Fibroblast of skin of abdomen (primary cell): ENCODE measurements at places on chromosomes 12 and 14.

- DNase-seq: no peak
These were observed 547.3 kb upstream of the NOVA1 start for GRCh38 chr14:27145170-27145569.

GRCh38 chr14:83548061-83548839, 1981.7 kb upstream of the FLRT2 start:
- DNase-seq: peak; percentile 44

GRCh38 chr14:35403114-35403602, 1.4 kb downstream of the NFKBIA start:
- no peak for DNase-seq

GRCh38 chr12:79686171-79686570, 4.6 kb downstream of the PAWR start:
- no peak for DNase-seq

GRCh38 chr12:111444314-111444924, 38.7 kb downstream of the SH2B3 start:
- peak; percentile 40 for DNase-seq

DNA sequence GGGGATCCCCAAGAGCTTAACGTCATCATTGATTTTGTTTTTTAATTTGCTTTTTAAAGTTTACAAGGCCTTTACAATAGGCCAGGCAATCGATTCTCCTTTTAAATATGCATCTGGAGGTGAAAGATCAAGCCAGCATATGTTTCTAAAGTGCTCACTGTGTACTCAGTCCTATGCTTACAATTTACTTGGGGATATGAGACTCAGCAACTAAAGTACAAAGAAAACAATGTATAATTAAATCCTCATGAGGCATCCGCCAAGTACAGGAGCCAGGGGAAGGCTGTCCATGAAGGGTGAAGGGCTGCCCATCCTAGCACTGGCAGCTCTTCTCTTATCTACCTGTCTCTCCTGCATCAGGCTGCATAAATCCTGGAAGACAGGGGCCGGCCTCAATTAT, 11.8 kb downstream of the CCDC92 start:
- no peak for DNase-seq

GRCh38 chr12:47328831-47329545, 249.2 kb upstream of the AMIGO2 start:
- DNase-seq: peak; percentile 61

DNA sequence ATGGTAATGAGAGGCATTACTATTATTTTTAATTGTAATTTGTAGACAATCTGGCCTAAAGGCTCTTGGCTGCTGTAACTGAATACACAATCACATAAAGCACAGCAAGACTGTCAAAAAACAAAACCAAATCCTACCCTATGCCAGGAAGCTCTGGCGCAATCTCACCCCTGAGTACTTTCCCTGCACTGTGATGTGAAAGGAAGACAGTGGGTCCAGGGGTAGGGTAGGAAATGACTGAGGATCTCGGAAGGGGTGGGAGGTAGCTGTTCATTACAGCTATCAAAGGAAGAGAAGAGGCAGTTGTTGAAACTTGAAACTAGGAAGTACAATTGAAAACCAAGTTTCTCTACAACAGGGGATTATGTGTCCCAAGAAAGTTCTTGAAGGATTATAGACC, 202.8 kb downstream of the ANO2 start:
- DNase-seq: no peak

- DNase-seq: peak; percentile 71
These were observed 198.9 kb downstream of the CACNA1C start for GRCh38 chr12:2251526-2252209.

DNA sequence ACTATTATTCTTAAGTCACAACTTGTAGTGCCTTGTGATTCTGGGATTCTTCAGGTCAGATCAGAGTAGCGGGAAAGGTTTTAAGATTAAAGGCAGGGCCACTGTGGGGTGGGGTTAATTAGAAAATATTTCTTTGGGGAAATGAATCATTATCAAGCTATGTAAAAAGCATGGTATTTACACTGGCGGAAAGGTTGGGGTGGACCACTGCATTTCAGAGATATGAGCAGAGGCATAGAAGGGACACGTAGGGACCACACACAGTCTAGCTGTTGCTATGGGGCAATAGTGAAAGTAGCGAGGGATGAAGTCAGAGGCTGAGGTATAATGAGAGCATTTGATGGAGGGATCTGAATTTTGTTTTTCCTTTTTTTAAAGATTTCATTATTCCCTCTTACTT, 31.7 kb upstream of the KCNH3 start:
- DNase-seq: peak; percentile 92
